ENCODE measurements at places on chromosomes 7 and 10.

- DNase-seq: no peak
Observed at GRCh38 chr7:420142-421093, 99.2 kb downstream of the PDGFA start.

DNA sequence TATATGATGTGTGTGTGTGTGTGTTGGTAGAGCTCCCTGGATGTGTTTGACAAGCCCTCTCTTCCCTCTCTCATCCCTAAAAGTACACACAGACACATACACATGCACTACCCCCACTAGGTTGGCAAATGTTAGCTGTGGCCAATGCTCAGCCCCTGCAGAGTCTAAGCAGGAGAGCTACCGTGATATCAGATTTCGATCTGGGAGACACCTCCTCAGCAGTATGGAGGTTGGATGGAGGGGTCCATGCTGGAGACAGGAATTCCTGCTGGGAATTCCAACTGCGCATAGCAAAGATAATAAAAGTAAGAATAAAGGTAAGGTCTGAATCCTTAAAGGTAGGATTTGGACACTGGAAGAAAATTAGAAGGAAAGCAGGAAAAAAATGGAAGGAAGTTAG is 85.7 kb downstream of the C10orf90 start:
- DNase-seq: no peak

- no peak for DNase-seq
Observed at GRCh38 chr7:46566097-46566774, 645.2 kb upstream of the IGFBP3 start.

DNA sequence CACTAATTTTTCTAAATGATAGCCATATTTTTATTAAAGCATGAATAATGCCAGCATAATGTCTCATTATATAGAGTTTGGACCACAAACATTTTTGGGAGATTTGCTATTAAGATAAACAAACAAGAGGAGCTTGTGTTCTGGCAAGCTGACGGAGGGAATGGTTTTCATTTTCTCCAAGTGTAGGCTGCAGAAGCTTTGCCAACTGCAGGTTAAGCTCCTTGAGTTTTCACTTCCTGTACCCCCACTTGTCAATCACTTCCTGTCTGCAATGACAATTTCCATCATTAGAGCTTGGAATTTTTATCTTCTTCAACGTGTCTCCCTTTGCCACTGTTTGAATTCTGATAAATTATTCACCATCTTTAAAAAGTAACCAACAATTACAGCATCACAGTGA is 13.4 kb downstream of the EBF3 start:
- no peak for DNase-seq

GRCh38 chr10:17033529-17034260 is 95.9 kb downstream of the CUBN start:
- no peak for DNase-seq

DNA sequence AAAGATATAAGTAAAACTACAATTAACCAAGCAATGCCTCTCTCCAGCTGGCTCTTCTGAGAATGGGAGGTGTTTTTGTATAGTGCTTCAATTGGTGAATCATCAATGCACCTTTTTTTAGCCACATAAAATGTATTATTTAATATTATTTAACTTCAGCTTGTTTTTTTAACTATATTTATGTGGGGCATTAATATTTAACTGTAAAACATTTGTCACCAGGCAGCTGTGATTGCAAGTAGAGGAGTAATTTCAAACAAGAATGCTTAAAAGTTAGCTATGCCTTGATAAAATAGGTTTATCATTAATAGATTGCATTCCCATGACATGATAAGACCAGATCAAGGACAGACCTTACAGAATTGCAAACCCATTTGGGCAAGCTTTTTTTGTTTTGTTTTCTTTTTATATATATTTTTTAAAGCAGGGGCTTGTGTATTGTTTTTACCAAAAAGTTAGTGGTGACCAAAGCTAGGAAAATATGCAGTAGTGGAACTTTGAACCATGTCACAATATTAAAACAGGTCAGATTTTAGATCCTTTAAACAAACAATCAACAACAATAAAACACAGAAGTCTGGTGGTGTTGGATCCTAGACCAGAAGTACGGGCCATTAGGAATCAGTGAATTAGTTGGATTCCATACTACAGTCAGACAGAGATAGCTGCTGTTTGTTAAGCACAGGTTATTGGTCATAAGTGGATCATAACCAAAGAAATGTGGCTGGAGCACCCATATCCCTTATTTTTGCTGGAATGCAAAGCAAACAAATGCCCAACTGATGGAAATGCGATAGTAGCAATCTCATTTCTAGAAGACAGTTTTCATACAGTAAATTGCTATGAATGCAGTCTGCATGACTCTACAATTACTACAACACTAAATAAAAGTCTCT is 2.9 kb downstream of the CAV2 start:
- DNase-seq: no peak

GRCh38 chr10:119503821-119504220 is 38.7 kb downstream of the RGS10 start:
- no peak for DNase-seq

DNA sequence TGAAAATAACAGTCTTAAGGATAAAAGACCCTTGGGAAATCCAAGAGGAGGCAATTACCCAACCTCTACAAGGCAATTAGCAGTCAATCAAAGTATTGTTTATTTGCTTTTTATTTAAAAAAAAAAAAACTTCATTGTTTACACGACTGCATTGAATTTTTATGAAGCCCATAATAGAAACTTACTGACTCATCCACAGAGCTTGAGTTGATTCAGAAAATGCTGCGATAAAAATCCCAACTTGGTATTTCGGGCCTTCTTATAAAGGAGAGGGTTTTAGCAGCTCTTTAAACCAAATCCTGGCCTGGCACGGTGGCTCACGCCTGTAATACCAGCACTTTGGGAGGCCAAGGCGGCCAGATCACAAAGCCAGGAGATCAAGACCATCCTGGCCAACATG is 69.2 kb upstream of the PALS2 start:
- DNase-seq: no peak

DNA sequence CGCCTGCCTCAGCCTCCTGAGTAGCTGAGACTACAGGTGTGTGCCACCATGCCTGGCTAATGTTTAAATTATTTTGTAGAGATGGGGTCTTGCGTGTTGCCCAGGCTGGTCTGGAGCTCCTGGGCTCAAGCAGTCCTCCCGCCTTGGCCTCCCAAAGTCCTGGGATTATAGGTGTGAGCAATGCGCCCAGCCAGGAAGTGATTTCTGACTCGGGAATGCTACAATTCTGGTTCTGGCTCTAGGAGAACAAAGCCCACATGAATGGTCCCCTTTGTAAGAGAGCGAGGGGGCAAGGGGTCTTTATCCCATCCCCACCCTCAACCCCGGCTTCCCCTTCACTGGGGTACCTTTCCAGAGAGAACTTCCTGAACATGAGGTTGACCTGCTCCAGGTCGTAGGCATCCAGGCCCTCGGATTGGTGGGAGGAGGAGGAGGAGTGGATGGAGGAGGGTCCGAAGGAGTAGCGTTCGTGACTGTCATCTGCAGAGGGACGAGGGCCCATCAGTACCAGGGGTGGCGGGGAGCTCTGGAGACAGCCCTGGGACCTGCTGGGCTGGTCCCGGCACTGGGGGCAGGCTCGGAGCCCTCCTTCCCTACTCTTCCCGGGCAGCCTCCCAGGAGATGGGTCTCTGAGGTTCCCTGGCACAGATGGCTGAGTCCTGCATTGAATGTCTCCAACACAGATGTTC is 79.9 kb upstream of the GNA12 start:
- no peak for DNase-seq

DNA sequence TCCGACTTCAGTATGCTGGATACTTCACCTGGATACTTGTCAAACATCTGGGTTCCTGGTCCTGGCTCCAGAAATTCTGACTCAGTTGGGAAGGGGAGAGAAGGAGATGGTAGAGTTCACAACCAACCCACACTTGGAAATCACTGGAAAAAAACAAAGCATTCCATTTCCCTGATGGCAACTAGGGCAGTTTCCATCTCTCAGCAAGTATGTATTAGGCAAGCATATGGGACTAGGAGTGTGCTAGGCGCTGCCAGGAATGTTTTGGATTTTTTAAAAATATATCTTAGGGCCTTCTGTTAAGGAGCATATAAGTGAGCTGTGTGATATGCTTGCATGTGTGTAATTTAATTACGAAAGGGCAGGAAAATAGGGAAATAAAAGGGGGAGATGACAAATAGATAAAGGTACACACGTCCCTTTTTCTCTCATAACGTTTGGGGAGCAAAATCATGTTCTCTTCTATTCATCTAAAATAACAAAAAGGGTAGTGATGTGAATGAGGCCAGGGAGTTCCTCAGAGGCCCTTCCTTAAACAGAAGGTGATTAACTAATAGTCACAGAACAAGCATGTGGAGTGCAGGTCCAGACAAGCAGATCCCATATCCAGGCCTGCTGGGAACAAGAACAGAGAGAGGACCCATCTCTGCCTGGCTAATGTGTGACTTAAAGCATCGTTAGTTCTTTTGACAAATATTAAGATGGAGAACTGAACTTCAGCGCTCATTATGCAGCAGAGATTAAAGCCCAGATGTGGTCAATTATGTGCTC is 64.5 kb upstream of the NFE2L3 start:
- no peak for DNase-seq

GRCh38 chr7:104328970-104329825 is 795 bp downstream of the LHFPL3 start:
- no peak for DNase-seq

GRCh38 chr10:114684084-114684821 is 26.2 kb upstream of the ABLIM1 start:
- DNase-seq: no peak

- DNase-seq: no peak
Observed at GRCh38 chr10:21579291-21579690, 45.3 kb downstream of the MLLT10 start.

DNA sequence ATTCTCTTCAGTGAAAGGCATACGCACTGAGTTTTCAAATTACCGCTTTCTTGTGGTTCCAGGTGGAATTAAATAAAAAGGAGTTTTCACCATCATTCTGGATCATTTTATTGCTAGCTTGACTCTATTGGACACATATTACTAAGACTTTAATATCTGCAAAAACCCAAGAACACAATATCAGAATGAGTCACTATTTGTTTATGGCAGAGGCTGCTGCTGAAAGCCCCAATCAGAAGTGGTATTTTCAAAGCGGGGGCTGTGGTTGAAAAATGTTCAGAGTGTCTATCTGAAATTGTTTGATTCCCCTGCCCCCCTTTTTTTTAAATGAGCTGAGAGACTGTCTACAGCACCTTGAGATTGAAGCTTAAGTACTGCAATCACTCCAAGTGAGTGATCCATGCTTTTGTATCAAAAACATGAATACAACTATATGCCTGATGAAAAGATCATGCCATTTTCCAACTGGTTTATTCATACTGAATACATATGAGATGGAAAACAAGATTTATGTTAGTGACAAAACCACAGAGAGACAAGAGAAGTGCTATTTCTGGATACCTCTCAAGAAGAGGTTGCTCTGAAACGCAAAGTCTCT is 376.4 kb downstream of the HTR7 start:
- DNase-seq: no peak

GRCh38 chr7:2971914-2972834 is 71.5 kb downstream of the CARD11 start:
- DNase-seq: no peak

- no peak for DNase-seq
Observed at GRCh38 chr10:62779487-62780248, 24.9 kb upstream of the ADO start.
